ENCODE measurements at places on chromosomes 3 and 15.

GRCh38 chr3:111152496-111152895 is 80.9 kb downstream of the NECTIN3 start:
- no peaks in the 10 kb centered on the region for H3K36me3 ChIP-seq
- no peak overlapping the region for H3K4me3 ChIP-seq
- no peak for DNase-seq
- H3K27ac ChIP-seq: no peak overlapping the region
- H3K4me1 ChIP-seq: no peaks in the 10 kb centered on the region

GRCh38 chr3:123499322-123499721 is 50.4 kb upstream of the ADCY5 start:
- H3K27ac ChIP-seq: no peak overlapping the region
- no peaks in the 10 kb centered on the region for H3K27me3 ChIP-seq
- DNase-seq: no peak
- H3K4me3 ChIP-seq: no peak overlapping the region
- no peaks in the 10 kb centered on the region for H3K36me3 ChIP-seq

GRCh38 chr15:29612096-29612495 is 210.2 kb downstream of the TJP1 start:
- H3K27ac ChIP-seq: no peak overlapping the region
- DNase-seq: no peak
- no peaks in the 10 kb centered on the region for H3K4me1 ChIP-seq
- H3K4me3 ChIP-seq: no peak overlapping the region
- no peaks in the 10 kb centered on the region for H3K36me3 ChIP-seq

GRCh38 chr15:79549196-79549595 is 117.1 kb downstream of the MINAR1 start:
- DNase-seq: no peak
- no peaks in the 10 kb centered on the region for H3K4me1 ChIP-seq
- H3K4me3 ChIP-seq: no peak overlapping the region
- peaks cover 46% of the 10 kb centered on the region for H3K27me3 ChIP-seq
- H3K27ac ChIP-seq: no peak overlapping the region
- H3K36me3 ChIP-seq: no peaks in the 10 kb centered on the region

DNA sequence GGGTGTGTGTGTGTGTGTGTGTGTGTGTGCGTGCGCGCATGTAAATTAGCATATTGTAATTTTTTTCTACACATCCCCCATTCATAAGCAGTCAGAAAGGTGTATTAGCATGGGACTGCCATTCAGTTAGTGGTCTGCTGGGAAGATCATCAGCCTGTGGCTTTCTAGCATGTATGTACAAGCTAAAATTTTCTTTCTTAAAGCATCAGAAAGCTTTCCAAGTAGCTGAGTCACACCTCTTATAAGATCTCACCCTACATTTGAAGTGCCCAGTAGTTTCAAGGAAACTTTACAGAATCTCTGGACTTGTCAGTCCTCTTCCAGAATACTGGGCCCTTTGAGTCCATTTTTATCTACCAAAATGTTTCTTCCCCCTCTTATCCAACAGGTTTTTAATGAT is 411.4 kb upstream of the TPRG1 start:
- H3K36me3 ChIP-seq: no peaks in the 10 kb centered on the region
- H3K27ac ChIP-seq: peak overlapping the region; percentile 53
- H3K27me3 ChIP-seq: no peaks in the 10 kb centered on the region
- H3K4me3 ChIP-seq: no peak overlapping the region
- no peaks in the 10 kb centered on the region for H3K4me1 ChIP-seq

GRCh38 chr3:139677388-139678155 is at the start of gene NMNAT3:
Gene NMNAT3, minus strand, starts transcription at chr3:139677972. Its CDS starts 50,248 bp downstream, at chr3:139627724.
- H3K4me3 ChIP-seq: peak within 1 kb of the TSS; percentile 71
- peaks cover 16% of the 10 kb centered on the region for H3K27me3 ChIP-seq
- H3K36me3 ChIP-seq: no peaks in the 10 kb centered on the region
- no peak within 1 kb of the TSS for H3K27ac ChIP-seq

GRCh38 chr3:128004661-128005060 is 47.6 kb upstream of the SEC61A1 start:
- H3K27me3 ChIP-seq: peaks cover 19% of the 10 kb centered on the region
- no peaks in the 10 kb centered on the region for H3K36me3 ChIP-seq
- DNase-seq: no peak
- H3K4me1 ChIP-seq: no peaks in the 10 kb centered on the region
- no peak overlapping the region for H3K4me3 ChIP-seq
- H3K27ac ChIP-seq: no peak overlapping the region

DNA sequence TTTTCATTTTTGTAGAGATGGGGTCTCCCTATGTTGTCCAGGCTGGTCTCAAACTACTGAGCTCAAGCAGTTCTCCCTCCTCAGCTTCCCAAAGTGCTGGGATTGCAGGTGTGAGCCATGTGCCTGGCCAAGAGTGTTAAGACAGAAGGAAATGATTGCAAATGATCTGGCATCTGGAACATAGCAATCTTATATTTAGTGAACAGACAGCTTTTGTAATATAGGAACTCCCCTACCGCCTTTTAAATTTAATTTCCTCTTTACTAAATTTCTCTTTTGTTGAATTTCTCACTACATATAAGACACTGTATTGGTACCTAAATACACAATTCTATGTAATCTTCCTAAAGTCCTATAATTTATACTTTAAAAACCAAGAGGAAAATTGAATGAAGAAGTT is 13.1 kb downstream of the ANO10 start:
- no peaks in the 10 kb centered on the region for H3K36me3 ChIP-seq
- no peak overlapping the region for H3K4me3 ChIP-seq
- no peak overlapping the region for H3K27ac ChIP-seq
- no peak for DNase-seq
- H3K4me1 ChIP-seq: peaks cover 2% of the 10 kb centered on the region

DNA sequence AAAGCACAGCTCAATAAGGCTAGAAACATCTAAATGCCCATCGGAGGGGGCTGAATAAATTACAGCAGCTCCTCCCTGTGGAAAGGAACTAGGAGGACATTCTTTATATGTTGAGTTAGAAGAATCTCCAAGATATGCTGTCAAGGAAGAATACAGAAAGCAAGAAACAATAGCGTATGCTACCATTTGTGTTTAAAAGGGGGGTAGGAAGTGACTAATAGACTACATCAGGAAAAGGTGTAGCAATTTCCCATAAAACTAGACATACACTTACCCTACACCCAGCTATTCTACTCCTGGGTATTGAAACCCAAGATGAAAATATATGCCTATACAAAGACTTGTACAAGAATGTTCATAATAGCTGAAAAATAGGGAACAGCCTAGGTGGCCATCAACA is 21.6 kb downstream of the SEC61A1 start:
- no peak for DNase-seq
- peaks cover 21% of the 10 kb centered on the region for H3K4me1 ChIP-seq
- H3K27me3 ChIP-seq: no peaks in the 10 kb centered on the region
- peak overlapping the region; percentile 38 for H3K27ac ChIP-seq
- H3K4me3 ChIP-seq: peak overlapping the region; percentile 55
- H3K36me3 ChIP-seq: peaks cover 5% of the 10 kb centered on the region

- peaks cover 52% of the 10 kb centered on the region for H3K4me1 ChIP-seq
- H3K27ac ChIP-seq: peak overlapping the region; percentile 88
- DNase-seq: peak; percentile 87
- peak overlapping the region; percentile 97 for H3K4me3 ChIP-seq
Measured at GRCh38 chr3:170358042-170359010, 811 bp downstream of the SKIL start.

DNA sequence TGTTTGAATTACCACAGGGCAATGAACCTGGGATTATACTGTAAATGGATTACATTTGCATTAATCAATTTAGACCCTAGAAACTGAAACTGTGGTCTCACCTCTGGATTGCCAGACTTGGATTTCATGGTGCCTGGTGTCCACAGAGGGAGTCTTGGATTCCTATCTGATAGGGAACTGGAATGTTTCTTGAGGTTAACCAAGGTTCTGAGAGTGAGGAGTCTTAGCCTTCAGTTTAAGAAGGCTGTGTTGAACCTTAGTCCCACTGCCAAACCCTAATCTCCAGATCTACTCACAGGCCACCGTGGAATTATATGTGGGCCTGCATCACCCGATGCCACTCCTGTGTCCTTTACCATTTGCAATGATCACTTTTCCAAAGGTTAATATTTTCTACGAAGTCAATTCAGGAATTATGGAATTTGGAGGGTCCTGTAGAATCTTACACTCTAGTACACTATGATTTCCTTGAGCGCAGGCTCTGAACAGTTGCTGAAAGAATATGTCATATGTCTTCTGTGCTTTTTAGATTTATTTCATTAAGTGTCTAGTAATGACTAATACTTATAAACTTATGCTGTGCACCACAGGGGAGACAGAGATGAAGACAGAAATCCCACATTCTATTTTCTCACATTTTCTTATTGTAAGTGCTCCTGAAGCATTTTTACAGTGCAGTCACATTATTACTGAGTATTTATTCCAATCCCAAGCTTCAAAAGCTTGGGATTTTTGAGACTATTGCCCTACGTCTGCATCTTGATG is 87.9 kb downstream of the EFL1 start:
- no peak overlapping the region for H3K4me3 ChIP-seq
- DNase-seq: no peak
- H3K27me3 ChIP-seq: no peaks in the 10 kb centered on the region
- peak overlapping the region; percentile 33 for H3K27ac ChIP-seq

DNA sequence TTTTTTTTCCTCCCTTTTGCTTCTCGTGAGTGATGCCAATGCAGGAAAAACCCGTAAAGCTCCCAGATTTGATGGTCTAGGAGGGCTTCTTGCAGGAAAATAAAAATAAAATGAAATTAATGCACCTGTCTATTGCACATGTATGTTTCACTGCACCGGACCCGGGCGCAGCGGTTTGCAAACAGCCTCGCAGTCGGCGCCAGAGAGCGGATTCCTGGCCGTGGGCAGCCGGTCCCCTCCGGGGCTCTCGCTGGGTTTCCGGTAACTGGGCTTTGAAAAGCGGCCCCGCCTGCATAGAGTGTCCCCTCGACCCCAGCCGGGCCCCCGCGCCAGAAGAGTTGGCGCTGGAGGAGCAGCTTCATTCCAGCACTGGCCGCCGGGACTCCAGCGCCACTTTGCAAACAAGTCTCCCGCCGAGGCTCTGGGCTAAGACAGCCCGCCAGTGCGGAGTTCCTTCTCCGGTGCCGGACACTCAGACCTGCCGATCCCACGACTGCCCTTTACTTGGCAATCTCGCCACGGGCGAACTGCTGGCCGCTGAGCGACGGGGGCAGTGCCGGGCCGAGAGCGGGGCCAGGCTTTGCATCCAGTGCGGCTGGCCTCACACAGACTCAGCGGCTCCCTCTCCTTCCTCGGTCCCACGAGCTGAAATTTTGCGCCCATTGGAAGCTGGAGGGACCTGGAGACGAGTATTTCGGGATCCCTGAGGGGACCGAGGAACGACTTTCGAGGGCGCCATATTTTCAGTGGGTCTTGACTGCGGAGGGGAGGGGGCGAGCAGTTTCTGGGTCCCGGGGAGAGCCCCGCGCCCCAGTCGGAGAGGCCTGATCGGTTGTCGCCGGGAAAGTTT is 225.9 kb upstream of the C2CD4B start:
- DNase-seq: no peak
- H3K4me3 ChIP-seq: peak overlapping the region; percentile 90
- no peaks in the 10 kb centered on the region for H3K36me3 ChIP-seq

DNA sequence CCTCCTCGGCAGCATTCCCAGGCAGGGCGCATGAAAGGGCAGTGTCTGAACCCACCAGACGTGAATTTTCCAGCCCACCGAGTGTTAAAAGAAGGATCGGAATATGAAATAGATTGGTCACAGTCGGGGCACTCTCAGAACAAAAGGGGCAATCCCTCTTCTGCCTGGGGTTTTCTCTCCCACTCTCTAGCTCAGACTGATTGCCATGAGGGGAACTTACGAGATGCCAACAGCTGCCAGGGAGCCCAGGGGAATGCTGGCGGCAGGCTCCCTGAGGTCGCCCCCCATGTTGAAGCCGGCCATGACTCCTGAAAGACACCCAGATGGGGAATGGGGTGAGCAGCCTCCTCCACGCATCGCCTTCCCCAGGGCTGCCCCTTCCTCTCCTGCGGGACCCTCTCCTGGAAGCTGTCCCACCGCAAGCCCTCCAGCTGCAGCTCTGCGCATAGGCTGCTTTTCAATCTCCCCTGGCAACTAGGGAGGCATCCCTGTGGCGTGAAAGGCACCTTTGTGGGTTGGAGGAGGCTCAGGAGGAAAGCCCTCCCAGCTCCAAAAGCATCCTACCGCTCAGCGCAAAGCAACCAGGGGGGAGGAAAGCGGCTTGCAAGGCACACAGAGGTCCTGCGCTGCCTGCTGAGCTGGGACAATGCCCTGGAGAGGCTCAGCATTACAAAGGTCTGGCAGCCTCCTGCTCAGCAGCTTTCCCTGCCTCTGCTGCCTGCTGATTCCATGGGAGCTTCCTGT is 64.8 kb upstream of the HEG1 start:
- H3K4me1 ChIP-seq: peaks cover 67% of the 10 kb centered on the region
- no peak overlapping the region for H3K27ac ChIP-seq
- peak overlapping the region; percentile 43 for H3K4me3 ChIP-seq
- DNase-seq: peak; percentile 56
- H3K36me3 ChIP-seq: no peaks in the 10 kb centered on the region
- H3K27me3 ChIP-seq: no peaks in the 10 kb centered on the region

- no peak for DNase-seq
- no peaks in the 10 kb centered on the region for H3K27me3 ChIP-seq
- peaks cover 48% of the 10 kb centered on the region for H3K36me3 ChIP-seq
- no peak overlapping the region for H3K4me3 ChIP-seq
- peaks cover 34% of the 10 kb centered on the region for H3K4me1 ChIP-seq
- H3K27ac ChIP-seq: peak overlapping the region; percentile 40
Measured at GRCh38 chr3:98512576-98512975, 10.1 kb downstream of the CLDND1 start.

GRCh38 chr3:115092220-115092791 is 54.8 kb downstream of the ZBTB20 start:
- H3K4me3 ChIP-seq: no peak overlapping the region
- H3K27me3 ChIP-seq: no peaks in the 10 kb centered on the region
- no peak overlapping the region for H3K27ac ChIP-seq
- no peaks in the 10 kb centered on the region for H3K4me1 ChIP-seq
- H3K36me3 ChIP-seq: no peaks in the 10 kb centered on the region

GRCh38 chr3:40731445-40731844 is 206.7 kb downstream of the ZNF621 start:
- H3K4me1 ChIP-seq: no peaks in the 10 kb centered on the region
- no peak overlapping the region for H3K4me3 ChIP-seq
- no peak overlapping the region for H3K27ac ChIP-seq
- H3K36me3 ChIP-seq: peaks cover 12% of the 10 kb centered on the region
- peaks cover 36% of the 10 kb centered on the region for H3K27me3 ChIP-seq

- no peak overlapping the region for H3K27ac ChIP-seq
- H3K36me3 ChIP-seq: peaks cover 4% of the 10 kb centered on the region
- H3K4me1 ChIP-seq: no peaks in the 10 kb centered on the region
Measured at GRCh38 chr3:165883863-165884478, 46.7 kb upstream of the BCHE start.

DNA sequence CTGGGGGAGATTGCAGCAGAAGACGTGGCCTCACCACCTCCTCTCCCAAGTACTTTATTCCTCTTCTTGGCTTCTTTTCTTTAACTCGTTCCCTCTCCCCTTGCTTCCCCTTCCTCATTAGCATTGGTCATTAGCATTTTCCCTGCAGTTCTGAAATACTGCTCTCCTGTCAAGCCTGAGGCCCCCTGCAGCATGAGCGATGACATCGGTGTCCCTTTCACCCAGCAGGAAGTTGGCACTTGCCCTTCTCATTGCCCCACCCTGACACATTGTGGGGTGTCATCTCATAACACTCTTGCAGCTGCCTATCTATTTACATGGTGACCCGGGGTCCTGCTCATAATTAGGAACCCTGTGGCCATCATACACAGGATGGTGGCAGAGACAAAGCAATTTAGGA is 167.1 kb downstream of the ARRDC4 start:
- H3K36me3 ChIP-seq: no peaks in the 10 kb centered on the region
- H3K4me1 ChIP-seq: peaks cover 33% of the 10 kb centered on the region
- H3K4me3 ChIP-seq: peak overlapping the region; percentile 51
- H3K27me3 ChIP-seq: peaks cover 6% of the 10 kb centered on the region
- DNase-seq: no peak

Data from natural killer cell treated with Interleukin-12 subunit alpha and Interleukin-12 subunit beta and Interleukin-15 and Interleukin-18, amount 100 ng/mL, for 72 hours (primary cell).